ENCODE measurements at places on chromosomes 7 and 10. TPM values are rescaled to one million over a fixed set of nuclear protein-coding genes. Genes with fewer than 3 reads are reported as not detected.

The EBLN1 gene
- not detected for total RNA-seq

The TRIM74 gene
- total RNA-seq = not detected

The IRF5 gene
- total RNA-seq = 19.5 TPM

The SPDYE5 gene
- not detected for total RNA-seq

The TRIL gene
- 0.37 TPM for total RNA-seq

The BTAF1 gene
- 18.3 TPM for total RNA-seq

The ANXA8L1 gene
- 291 TPM for total RNA-seq

The AKR1C4 gene
- not detected for total RNA-seq

The CC2D2B gene
- 0.14 TPM for total RNA-seq

The SEMA4G gene
- 1.2 TPM for total RNA-seq

The FGFBP3 gene
- total RNA-seq = 0.42 TPM

The GPER1 gene
- total RNA-seq = 0.49 TPM

The VAX1 gene
- total RNA-seq = not detected

The GBX1 gene
- not detected for total RNA-seq

The CYP3A5 gene
- total RNA-seq = 1.9 TPM

The BMPER gene
- 2.0 TPM for total RNA-seq

The MRLN gene
- not detected for total RNA-seq

The RPEL1 gene
- total RNA-seq = not detected

The NRCAM gene
- 1.1 TPM for total RNA-seq

The CABCOCO1 gene
- total RNA-seq = not detected

The MNX1 gene
- total RNA-seq = not detected

The PNLIPRP3 gene
- 13.5 TPM for total RNA-seq

The PNLIPRP2 gene
- total RNA-seq = not detected

The LRIT2 gene
- not detected for total RNA-seq

The AMZ1 gene
- total RNA-seq = 0.14 TPM

The MYO1G gene
- not detected for total RNA-seq

The EN2 gene
- not detected for total RNA-seq

The APBB1IP gene
- not detected for total RNA-seq

The HOXA9 gene
- total RNA-seq = not detected

The FRAT1 gene
- total RNA-seq = 1.3 TPM
